ENCODE measurements at places on chromosomes 1 and 21. TPM values are rescaled to one million over a fixed set of nuclear protein-coding genes. Genes with fewer than 3 reads are reported as not detected.

The C1QA gene
- not detected for total RNA-seq

The HFM1 gene
- not detected for total RNA-seq

The RHBG gene
- total RNA-seq: not detected

The LCE7A gene
- total RNA-seq: not detected

The MPZ gene
- 5.2 TPM for total RNA-seq

The FCRL4 gene
- total RNA-seq: not detected
